ENCODE measurements at places on chromosomes 7 and 10.

DNA sequence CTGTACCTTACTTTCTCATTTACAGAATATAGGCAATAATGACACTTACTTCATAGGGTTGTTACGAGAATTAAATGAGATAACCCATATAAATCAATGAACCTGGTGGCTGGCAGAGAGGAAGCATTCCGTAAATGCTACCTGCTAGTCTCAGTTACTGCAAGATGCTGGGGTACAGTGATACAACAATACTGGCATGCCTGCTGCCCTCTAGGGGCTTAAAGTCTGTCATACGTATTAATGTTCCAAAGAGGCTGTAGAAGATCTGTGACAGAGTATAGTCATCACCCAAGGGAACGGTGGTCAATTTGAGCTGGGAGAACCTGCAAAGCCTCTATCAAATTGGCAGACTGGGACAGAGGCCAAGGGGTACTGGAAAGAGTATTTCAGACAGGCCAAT lies 421.5 kb downstream of the GPAM start:
- no peak for DNase-seq

DNA sequence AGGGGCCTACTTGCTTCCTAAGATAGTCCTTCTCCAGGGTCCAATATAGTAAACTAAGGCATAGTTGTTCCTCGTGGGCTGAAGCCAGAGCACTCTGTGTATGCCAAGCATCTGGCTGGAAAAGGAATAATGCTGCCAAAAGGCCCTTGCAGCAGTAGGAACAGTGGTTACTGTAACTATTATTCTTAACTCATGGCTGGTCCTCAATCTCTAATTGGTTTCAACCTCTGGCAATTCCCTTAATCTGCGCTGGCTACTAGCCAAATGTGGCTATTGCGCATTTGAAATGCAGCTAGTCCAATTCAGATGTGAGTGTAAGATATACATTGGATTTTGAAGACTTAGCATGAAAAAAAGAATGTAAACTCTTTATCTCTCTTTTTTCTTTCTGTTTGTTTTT lies 27.8 kb upstream of the LBX1 start:
- no peak for DNase-seq

DNA sequence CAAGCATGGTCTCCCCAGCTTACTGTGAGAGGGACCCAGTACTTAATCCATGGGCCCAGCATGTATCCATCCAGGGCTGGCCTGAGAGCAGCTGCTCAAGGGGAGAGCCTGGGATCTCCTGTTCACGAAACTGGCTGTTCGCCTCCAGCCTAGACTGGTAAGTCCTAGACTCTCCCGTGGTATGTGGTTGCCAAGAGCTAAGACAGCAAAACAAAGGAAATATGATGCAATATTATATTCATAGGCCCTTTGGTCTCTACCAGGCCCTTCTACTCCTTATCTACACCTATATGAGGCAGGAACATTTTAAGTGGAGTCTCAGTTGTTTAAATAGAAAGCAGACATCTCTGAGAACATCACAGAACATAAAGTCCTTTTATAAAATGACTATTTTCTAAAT lies 28.9 kb upstream of the STK17A start:
- DNase-seq: no peak

GRCh38 chr7:156892081-156892800 lies 742 bp downstream of the LMBR1 start:
- peak; percentile 80 for DNase-seq

GRCh38 chr10:92544296-92544695 lies 29.6 kb downstream of the IDE start:
- DNase-seq: no peak

- DNase-seq: no peak
These were observed 6.8 kb downstream of the GPR146 start for GRCh38 chr7:1050956-1051690.

GRCh38 chr7:150745876-150746275 lies 8.7 kb downstream of the GIMAP5 start:
- DNase-seq: no peak

DNA sequence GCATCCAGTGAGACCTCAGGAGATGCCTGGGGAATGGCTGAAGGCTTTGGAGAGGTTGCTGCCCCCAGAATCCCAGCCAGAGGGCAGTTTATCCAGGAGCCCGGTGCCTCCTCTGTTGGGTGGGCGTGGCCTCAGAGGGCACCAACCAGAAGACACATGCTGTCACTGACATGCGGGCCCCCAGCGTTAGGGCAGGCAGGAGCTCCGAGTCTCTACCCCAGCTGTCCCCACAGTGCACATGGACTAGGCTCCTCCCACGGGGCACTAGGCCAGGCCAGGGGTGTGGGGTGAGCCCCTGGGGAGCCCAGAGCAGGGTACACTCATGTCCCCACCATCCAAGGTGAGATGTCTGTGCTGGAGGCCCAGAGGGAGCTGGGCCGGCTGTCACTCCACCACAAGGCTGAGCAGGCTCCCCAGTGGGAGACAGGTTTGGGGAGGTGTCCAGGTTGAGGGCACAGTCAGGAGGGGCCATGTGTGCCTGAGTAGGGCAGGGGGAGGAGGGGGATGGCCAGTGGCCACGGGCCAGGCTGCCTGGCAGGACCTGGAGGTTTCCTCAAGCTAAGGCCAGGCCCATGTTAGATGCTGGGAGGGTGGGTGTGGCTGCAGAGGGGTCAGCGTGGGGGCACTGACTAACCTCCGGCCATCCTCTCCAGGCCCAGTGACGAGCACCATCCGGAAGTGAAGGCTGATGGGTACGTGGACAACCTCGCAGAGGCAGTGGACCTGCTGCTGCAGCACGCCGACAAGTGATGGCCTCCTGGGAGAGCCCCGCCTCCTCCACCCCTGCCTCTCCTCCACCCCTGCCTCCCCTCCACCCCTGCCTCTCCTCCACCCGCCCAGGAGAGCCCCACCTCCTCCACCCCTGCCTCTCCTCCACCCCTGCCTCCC lies 131.3 kb downstream of the FAM53B start:
- no peak for DNase-seq

DNA sequence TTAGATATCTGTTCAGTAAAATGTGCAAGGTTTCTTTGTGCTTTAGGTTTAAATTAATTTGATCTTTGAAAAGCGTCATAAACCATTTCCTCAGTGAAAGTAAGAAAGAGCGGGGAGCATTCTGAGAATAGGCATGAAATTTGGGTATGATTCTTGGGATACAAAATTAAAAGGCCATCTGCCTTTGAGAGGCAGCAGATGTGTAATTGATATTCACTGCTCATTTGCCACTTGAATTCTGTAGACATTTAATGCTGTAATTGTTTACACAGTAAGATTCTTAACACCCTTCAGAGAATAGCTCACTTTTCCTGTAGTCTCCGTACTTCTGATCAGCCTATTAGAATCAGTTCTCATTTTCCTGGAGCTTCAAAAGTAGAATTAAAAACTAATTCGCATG lies 18.7 kb downstream of the FRMD4A start:
- DNase-seq: no peak

- no peak for DNase-seq
These were observed 90.2 kb upstream of the AGBL3 start for GRCh38 chr7:134896073-134896472.

DNA sequence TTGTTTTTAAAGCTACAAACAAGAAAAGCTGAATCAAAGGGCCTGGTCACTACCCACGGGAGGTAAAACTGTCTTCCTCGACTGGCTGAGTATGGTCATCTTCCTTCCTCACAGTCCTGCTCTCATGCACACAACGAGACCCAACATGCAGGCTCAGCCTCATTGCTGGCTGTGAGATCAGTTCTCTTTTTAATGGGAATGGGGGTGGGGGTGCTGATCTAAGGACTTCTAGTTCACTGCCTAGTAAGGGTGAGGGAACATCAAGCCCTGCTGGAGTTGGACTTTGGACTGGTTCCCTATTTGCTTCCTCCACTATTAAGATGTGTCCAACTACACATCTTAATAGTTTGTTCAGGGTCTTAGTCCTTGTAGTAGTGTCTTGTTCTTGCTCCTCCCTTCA lies 48.2 kb downstream of the ABCB4 start:
- no peak for DNase-seq

DNA sequence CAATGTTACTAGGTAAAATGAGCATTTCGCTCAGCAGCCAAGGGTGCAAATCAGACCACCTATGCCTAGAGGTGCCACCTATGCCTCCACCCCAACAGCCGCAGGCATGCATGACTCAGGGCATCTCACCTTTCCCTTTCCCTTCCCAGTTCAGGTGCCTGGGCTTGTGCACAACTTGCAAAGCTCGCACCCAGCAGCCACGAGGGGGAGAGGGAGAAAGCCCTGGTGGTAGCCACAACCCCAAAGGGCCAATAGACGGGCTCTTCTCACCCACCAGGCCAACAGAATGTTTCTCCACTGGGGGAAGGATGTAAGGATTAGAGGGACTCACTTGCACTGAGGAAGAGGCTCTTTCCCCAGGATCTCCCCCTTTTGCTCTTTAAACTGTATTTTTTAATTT lies 462.3 kb upstream of the PCDH15 start:
- no peak for DNase-seq

- DNase-seq: peak; percentile 39
These were observed 76.9 kb upstream of the KMT2C start for GRCh38 chr7:152512706-152513105.

DNA sequence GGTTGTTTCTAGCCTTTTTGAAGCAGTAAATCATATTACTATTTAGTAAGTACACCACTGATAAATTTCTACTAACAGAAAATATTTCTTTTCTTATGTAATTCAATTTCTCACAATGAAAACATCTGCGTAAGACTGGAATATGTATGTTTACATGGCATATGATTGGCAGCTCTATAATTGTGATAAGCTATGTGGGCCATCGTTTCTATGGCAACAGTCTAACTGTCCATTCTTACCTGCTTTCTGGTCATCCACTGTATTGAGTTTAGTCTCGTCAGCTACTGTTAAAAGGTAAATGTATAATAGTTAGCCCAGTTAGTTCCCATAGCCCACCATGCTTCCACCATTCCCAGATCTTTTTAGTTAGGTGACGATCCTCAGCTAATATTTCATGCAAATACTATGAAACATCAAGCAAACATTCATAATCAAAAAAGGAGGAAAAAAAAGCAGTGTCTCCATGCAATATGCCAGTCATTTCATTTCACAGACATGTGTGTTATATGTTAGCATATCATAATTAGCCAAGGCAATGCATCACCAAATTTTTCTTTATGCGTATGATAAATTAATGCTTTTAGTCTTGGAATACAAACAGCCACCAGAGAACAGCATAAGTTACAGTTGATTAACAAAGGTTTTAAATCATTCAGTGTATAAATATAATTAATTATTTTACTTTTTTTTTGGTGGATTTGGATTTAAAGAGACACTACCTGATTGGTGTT lies 479.0 kb downstream of the PARD3 start:
- DNase-seq: no peak

Data from GM20000 (cell line).